ENCODE measurements at places on chromosomes 7 and 10.

GRCh38 chr7:3266240-3266639 lies 34.8 kb upstream of the SDK1 start:
- no peak for DNase-seq

DNA sequence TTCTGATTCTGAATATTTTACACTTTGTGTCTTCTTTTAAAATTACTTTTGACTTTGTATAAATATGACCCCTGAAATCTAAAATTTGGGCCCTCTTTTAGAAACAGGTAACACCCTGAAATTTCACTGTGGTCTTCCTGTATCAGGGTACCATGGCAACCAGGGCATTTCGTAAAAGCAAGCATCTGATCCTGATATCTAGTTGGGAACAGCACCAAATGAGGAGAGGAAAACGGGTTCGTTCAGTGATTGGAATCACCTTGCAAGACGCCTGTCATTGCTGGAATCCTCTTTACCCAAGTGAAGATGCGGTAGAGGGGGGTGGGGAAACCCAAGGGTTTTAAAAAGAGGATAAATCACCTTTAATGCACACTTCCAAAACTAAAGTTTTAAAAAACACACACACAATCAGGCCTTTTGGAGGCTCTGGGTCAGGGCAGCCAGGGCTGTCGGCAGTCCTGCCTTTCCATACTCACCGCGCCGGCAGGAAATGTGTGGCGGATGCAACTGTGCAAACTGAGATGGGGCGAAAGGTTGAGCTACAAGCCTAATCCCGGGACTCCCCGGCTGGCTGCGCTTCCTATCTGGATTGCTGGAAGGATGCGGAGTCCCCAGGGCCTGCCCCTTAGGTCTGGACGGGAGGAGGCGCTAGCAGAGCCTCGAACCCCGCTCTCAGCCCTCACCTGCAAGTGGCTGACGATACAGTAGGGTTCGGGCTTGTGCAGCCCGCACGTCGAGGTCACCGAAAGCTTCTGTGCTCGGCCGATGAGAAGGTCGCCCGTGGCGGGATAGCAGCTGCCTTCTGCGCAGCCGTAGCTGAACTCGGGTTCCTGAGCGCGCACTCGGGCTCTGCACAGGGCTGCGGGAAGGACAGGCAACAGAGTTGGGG lies 1.8 kb downstream of the LAMB1 start:
- no peak for DNase-seq

- DNase-seq = no peak
Measured at GRCh38 chr10:71475243-71475871, 78.6 kb downstream of the CDH23 start.

GRCh38 chr10:52172581-52172980 lies 141.5 kb upstream of the DKK1 start:
- no peak for DNase-seq

DNA sequence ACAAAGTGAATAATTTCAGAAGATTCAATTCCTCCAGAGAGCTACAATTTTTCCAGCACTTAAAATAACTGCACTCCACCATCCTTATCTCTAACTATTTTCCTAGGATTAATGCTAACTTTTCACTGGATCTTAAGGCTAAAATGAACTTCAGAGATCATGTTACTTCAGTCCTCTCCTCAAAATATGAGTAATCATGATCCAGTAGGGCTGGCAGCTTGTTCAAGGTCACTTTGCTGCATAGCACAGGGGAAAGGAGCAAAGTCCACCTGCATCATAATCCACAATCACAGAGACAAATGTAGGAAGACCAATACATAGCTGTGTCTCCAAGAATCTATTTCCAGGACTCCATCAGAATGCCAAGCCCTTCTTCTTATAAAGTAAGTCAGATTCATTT lies 150.3 kb downstream of the LRRTM3 start:
- DNase-seq = no peak

DNA sequence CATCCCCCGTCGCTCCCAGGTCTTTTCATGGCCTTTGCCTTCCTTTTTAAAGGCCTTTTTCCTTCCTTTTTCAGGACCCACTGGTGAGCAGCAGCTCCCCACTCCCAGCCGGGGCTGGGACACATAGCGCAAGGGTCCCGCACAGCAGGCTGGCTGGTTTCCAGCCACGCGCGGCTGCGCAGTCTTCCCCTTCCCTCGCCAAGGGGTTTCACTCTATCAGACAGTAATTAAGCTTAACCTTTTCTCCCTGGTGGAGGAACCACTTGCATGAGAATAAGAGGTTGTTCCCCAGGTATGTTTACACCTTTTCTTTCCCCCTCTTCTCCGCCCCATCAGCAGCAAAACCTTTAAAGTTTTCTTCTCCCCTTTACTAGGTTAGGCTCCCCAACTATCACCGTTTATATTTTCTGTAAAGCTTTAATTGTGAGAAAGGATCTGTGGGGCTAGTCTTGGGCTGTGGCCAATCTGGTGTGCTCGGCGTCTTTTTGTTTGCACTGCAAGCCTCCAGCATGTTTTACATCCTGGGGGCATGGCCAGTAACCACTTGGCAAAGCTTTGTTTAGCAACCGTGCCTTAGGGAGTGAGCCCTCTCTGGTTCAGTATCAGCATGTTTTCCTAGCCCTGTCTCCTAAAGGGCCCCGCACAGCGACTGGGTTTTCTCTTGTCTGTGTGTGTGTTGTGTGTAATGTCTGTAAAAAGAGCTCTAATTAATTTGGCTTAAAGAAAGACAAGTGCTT lies 219.6 kb downstream of the PHF14 start:
- DNase-seq = no peak

GRCh38 chr7:114821030-114821900 lies 100.6 kb upstream of the MDFIC start:
- no peak for DNase-seq

DNA sequence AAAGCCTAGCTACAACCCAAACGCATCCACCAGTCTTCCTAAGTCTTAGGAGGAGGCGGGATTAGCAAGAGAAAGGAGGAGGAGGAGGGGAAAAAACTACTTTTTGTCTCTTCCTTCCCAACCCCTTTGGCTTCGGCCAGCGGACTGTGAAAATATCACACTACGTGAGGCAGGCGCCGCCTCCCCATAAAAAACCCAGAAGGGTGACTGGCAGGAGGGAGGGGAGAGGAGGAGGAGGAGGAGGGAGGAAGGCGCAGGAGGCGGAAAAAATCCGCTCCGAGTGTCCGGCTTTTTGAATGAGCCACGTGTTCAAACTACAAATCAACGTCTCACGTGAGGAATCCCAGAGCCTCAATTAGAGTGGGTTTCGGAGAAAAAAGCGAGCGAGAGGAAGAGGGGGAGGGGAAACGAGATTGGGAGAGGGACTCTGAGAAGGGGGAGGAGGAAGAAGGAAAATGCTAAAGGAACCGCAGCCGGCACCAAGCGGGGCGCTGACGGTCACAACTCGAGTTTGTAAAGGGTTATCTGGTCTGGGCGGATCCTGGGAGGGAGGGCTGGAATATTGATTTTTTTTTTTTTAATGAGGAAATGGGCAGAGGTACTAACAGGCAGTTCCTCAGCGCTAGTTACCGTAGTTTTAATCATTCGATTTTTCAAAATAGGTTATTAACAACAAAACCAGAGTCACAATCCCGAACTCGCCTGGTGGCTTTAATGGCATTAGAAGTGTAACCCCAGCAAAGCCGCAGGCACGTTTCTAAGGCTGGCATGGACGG lies at the start of gene IGF2BP3:
IGF2BP3 (minus strand) TSS at position 162 of the 776 bp plus-strand sequence. CDS start 381 bp downstream, outside the sequence.
- no peak for DNase-seq

- no peak for DNase-seq
Measured at GRCh38 chr10:122499491-122499941, 38.2 kb downstream of the HTRA1 start.

DNA sequence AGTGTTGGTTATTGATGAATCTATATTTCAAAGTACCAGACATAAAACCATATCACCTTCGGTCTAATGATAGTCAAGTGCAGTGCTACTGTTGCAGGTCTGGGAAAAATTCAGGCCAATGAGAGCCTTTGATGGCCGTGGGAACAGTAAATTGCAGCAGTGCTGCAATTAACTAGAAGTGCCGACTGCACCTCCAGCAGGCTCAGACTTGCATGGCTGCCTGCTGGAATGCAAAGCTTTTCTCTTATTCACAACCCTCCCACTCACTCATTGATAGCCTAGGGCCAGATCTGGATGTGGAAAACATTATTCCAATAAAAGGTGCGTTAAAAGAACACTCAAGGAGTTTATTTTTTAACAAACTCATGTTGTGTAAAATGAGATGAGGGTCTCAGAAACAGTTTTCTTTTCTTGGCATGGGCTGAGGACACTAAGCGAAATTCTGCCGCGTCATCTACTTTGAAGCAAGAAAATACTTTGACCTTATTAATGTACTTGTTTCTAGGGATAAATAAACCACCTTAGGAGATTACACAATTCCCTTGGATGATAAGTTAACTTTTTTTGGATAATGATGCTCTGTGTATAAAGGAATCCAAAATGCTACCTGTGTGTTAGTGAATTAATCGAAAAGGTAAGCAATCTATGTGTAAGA lies 17.1 kb downstream of the PLXDC2 start:
- DNase-seq = no peak

GRCh38 chr10:49512121-49512809 lies 26.7 kb downstream of the ERCC6 start:
- no peak for DNase-seq

GRCh38 chr10:4016214-4016740 lies 231.3 kb upstream of the KLF6 start:
- DNase-seq = no peak

DNA sequence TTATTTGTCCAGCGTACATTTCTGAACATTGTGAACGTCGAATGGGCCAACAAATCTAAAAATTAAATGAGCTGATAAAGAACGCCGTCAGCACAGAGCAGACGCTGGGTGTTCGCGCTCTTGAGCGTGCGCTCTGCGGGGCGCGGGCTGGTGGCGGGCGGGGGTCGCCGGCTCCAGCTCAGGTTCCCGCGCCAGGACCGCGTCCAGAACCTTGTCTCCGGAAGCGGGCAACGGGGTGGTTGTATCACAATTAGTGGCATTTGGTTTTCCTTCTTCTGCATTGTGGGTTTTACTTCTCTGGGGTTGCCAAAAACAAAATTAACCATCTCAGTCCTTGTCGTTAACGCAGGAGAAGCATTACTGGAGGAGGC lies 2.4 kb downstream of the CYP2E1 start:
- no peak for DNase-seq

- DNase-seq = no peak
Measured at GRCh38 chr7:126485791-126486190, 767.0 kb downstream of the GRM8 start.

Measured in stimulated activated CD8-positive, alpha-beta memory T cell treated with anti-CD3 and anti-CD28 coated beads, Interleukin-15, amount 100 ng/mL, for 48 hours (primary cell).